ENCODE measurements at places on chromosomes 3 and 15. TPM values are rescaled to one million over a fixed set of nuclear protein-coding genes. Genes with fewer than 3 reads are reported as not detected.

Gene NTRK3
- 0.57 TPM for total RNA-seq

Gene NDN
- 26.5 TPM for total RNA-seq

Gene CHST13
- 0.38 TPM for total RNA-seq

Gene LMCD1
- total RNA-seq, result 7.8 TPM

Gene RYR3
- 1.4 TPM for total RNA-seq

Gene THRB
- total RNA-seq, result 2.2 TPM
